Upper lobe of left lung (tissue), 6 donors: ENCODE measurements at places on chromosomes 5 and 9. TPM values are rescaled to one million over a fixed set of nuclear protein-coding genes. Genes with fewer than 3 reads are reported as not detected.

GRCh38 chr5:83072966-83073365 lies 4.2 kb downstream of the TMEM167A start:
- no peak for DNase-seq
- H3K27ac ChIP-seq, result no peak overlapping the region
- no peaks in the 10 kb centered on the region for H3K36me3 ChIP-seq
- H3K27me3 ChIP-seq, result no peaks in the 10 kb centered on the region
- no peak overlapping the region for H3K4me3 ChIP-seq
- H3K4me1 ChIP-seq, result peaks cover 41% of the 10 kb centered on the region

The HNRNPH1 gene
- 366 TPM for total RNA-seq

- H3K27me3 ChIP-seq, result no peaks in the 10 kb centered on the region
- H3K4me3 ChIP-seq, result no peak overlapping the region
- H3K27ac ChIP-seq, result no peak overlapping the region
- no peaks in the 10 kb centered on the region for H3K4me1 ChIP-seq
- H3K36me3 ChIP-seq, result no peaks in the 10 kb centered on the region
- DNase-seq, result no peak
These were observed 143.2 kb downstream of the SSBP2 start for GRCh38 chr5:81607693-81608092.

The PCDHGA6 gene
- total RNA-seq, result 3.0 TPM

DNA sequence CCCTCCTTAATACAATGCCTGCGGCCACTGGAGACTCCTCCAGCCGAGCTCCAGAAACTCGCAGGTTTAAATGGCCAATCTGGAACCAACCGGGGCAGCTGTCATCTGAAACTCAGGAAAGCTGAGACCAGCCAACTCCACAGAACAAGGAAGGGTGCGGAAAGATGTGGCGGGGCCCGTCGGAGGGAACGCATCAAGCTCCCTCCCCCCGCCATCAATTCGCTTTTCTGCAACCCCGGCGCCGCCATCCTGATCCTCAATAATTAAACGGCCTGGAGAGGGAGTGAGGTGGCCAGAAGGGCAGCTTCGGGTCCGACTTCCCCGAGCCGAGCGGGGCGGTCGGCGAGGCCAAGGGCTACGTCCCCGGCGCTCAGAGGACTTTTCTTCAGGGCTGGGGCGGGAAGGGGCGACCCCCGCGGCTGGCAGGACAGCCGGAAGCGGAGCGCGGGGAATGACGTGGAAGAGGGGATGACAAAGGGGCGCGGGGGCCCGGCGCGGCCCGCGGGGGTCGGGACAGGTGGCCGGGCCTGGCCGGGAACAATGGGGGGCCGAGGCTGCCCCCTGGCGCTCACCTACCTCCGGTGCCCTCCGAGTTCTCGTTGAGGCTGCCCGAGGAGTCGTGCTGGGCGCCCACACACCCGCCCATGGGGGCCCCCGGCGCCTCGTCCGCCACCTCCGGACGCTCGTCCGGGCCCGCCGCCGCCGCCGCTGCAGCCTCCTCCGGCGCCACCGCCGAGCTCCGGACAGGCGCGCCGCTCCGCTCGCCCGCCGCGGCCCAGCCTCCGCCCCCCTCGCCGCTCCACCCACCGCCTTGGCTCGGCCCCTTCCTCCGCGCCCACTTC lies at the start of gene UBTD2:
UBTD2 (minus strand) TSS at position 745 of the 842 bp plus-strand sequence; CDS start at position 646, 99 bp downstream.
- peaks cover 30% of the 10 kb centered on the region for H3K4me1 ChIP-seq
- peak within 1 kb of the TSS; percentile 93 for H3K27ac ChIP-seq
- peak within 1 kb of the TSS; percentile 94 for H3K4me3 ChIP-seq
- DNase-seq, result peak; percentile 97

GRCh38 chr9:89471390-89471789 lies 26.5 kb downstream of the SEMA4D start:
- H3K4me3 ChIP-seq, result no peak overlapping the region
- no peak for DNase-seq
- no peaks in the 10 kb centered on the region for H3K36me3 ChIP-seq
- H3K27me3 ChIP-seq, result no peaks in the 10 kb centered on the region
- no peak overlapping the region for H3K27ac ChIP-seq

The KCNIP1 gene
- 2.9 TPM for total RNA-seq

DNA sequence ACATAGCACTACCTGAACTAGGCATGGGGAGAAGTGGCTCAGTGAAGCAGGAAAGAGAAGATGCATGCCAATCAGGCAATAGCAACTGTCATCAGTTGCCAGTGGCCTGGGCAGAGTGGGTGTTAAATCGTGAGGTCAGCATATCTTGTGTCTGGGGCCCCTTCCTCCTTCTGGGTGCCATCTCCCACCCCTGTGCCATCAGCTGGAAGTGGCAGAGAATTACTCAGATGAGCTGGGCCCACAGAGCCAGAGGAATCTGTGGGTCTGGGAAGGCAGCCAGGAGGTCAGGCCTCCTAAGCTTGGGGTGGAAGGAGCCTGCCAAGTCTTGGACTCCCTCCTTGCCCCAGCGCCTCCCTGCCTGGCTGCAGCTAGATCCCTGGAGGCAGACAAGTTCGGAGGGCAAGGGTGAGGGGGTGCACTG lies 66.5 kb downstream of the GALNT12 start:
- no peaks in the 10 kb centered on the region for H3K36me3 ChIP-seq
- no peak for DNase-seq
- no peaks in the 10 kb centered on the region for H3K4me1 ChIP-seq
- H3K4me3 ChIP-seq, result no peak overlapping the region
- H3K27me3 ChIP-seq, result no peaks in the 10 kb centered on the region

GRCh38 chr9:137496601-137497375 lies 37.7 kb upstream of the NSMF start:
- H3K27ac ChIP-seq, result no peak overlapping the region
- no peaks in the 10 kb centered on the region for H3K27me3 ChIP-seq
- H3K4me3 ChIP-seq, result no peak overlapping the region
- H3K4me1 ChIP-seq, result no peaks in the 10 kb centered on the region
- DNase-seq, result no peak
